ENCODE measurements at places on chromosomes 2 and 18.
A peak's percentile ranks its signal among the peaks of the same experiment; 100 is the strongest.

DNA sequence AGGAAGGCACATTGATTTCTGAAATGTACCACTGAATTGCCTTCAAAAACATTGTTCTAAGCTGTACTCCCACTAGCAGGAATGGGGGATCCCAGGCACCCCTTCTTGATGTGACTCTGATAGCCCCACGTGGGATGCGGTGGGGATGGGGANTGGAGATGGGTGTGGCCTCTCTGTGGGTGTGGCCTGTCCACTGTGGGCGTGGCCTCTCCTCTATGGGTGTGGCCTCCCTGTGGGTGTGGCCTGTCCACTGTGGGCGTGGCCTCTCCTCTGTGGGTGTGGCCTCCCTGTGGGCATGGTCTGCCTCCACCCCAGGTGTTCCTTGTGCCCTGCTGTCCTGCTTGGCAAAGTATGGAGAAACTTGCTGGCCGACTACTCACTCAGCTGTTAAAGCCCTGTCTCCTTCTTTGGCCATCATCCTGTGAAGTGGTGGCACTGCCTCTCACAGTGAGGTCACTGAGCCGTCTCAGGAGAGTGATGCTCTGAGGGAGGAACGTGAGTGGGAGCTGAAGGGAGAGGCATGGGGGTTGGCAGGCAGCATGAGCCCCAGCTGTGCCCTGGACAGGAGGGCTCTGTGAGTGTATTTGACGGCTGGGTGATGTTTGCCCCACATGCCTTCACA is 6.7 kb upstream of the PARD6G start:
- no peak for DNase-seq

- peak; percentile 82 for DNase-seq
Measured at GRCh38 chr2:1593371-1594122, 150.8 kb downstream of the PXDN start.

DNA sequence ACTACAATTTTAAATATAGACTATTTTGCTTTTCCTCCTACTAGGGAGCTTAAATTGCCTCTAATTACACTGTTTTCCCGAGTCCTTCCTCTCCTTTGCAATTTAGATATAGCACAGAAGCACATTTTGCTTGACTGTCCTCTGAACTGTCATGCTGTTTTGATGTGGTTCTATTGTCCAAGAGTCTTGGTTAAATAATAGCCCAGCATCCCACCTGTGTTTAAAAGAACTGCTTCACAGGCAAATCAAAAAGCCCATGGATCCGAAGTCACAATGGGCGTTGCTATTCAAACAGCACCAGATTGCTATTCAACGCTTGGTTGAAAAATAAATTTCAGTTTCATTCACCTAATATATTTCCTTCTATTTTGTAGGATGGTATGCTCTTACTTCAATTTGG is 22.3 kb upstream of the ACTR3 start:
- no peak for DNase-seq

GRCh38 chr2:219418155-219419011 is at the start of gene DES:
Gene DES (plus strand): TSS chr2:219418377. CDS start chr2:219418463, 86 bp downstream.
- peak; percentile 40 for DNase-seq

DNA sequence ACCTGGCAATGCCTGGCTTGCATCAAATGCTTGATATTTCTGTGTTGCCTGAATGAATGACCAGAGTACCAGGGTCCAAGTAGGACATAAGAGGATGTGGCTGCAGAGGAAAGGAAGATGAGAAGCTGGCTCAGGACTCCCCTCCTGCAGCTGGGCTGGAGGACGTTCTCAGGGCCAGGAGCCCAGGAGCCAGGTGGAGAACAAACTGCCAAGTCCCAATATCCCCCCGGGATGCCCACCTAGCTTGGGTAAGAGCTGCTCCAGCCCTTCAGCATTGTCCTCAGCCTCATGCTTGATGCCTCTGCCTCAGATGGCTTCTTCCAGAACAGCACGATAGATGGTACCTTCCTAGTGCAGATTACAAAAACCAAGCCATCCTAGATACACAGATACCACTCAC is 8.6 kb upstream of the ATP6V1B1 start:
- no peak for DNase-seq

DNA sequence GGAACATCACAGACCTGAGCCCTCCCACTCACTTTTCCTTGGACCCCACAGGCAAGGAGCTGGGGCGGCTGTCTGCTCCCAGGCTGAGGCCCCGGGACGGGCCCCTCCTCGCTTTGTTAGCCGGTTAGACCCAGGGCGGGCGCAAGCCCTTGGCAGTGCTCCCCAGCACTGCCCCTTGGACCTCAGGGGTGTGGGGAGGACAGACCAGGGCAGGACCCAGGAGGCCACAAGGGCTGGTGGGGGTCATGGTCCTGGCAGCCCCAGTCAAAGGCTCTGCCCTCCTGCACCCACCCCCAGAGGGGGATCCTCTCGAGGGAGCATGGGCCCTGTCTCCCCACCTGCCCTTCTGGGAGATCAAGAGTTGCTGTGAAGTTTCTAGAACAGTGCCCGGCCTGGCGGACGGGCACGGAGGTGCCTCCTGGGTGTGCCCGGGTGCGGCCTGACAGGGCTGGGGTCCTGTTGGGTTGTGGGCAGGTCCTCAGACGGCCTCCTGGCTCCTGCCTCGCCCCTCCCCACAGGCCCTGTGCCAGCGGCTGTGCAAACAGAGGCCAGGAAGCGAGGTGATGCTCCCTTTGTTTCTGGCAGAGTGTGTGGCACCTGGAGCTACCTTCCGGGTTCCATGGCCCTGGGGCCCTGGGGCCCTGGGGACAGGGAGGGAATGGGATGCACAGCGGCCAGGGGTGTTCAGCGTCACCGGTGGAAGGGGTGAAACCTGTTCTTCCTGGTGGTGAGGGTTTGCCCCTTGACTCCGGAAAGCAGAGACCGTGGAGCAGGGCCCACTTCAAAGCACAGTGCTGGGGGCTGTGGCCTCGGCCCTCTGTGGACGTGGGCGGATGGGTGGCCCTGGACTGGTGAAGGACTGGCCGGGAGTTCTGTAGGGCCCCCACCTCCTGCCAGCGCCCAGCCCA is 2.9 kb upstream of the GAL3ST2 start:
- no peak for DNase-seq

GRCh38 chr2:232512602-232513001 is 7.6 kb upstream of the PRSS56 start:
- DNase-seq: no peak

- DNase-seq: no peak
Measured at GRCh38 chr2:186195696-186196095, 290.4 kb upstream of the ZC3H15 start.

GRCh38 chr2:104849101-104849500 is 4.8 kb upstream of the POU3F3 start:
- DNase-seq: no peak

DNA sequence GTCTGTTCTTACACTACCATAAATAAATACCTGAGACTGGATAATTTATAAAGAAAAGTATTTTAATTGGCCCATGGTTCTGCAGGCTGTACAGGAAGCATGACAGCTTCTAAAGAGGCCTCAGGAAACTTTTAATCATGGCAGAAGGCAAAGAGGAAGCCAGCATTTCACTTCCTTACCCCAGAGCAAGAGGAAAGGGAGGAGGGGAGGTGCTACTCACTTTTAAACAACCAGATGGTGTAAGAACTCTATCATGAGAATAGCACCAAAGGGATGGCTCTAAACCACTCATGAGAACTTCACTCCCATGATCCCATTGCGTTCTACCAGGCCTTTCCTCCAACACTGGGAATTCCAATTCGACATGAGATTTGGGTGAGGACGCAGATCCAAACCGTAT is 344.4 kb upstream of the SLC39A10 start:
- DNase-seq: no peak

DNA sequence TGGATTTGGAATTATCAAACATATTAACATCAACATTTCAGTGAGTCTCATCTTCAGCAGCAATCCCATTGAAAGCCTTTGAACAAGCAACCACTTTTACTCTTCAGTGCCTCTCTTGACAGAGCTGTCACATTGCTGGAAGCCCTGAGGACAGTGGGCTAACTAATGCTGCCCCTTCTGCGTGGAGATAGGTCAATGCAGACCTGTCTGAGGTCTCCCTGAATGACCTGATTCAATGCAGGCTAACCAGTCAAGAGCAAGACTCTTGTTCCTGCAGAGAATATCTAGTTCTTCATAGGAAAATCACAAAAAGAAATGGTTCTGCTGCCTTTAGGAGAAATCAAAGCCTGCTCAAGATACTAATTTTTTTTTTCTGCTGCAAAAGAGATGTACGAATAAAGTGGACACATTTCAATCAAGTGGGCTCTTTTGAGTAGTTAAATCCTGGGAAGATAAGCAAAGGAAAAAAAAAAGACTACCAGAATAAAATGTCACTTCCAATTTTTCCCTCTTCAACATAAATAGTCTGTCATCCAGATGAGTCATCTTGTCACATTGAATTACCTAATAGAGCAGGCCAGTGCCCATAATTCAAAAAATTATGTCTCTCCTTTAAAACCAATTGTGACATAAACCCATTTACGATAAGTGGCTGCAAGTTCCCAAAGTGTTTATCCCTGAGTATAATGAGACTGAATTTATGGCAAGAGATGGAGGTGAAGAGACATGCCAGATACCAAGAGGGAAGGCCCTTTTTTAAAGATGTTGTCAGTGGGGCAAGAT is 1269.0 kb upstream of the DDX18 start:
- no peak for DNase-seq

Measured in choroid plexus epithelial cell (primary cell).